ENCODE measurements at places on chromosomes 5 and 9.

DNA sequence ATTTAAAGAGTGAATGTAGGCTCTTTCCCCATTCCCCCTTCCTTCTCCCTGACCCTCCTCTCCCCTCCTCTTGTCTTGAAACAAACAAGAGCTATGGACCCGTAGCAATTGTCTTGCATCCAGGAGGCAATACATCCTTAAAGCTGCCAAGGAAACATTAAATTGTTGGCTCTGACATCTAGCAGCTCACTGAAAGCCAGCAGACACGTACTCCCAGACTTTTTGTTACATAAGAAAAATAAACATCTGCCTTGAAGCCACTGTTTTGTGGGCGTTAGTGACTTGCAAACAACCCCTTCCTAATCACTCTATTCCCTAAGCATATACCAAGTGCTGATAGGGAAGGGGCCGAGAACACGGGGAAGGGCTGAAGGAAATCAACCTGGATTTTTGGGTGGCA, 8.6 kb downstream of the SLC45A2 start:
- DNase-seq: no peak

DNA sequence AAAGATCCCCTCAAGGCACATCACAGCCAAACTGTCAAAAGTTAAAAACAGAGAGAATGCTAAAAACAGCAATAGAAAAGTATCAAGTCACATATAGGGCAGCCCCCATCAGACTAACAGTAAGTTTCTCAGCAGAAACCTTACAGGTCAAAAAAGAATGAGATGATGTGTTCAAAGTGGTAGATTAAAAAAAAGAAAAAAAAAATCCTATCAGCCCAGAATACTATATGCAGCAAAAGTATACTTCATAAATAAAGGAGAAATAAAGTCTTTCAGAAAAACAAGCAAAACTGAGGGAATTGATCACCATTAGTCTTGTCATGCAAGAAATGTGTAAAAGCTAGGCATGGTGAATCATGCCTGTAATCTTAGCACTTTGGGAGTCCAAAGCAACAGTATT, 99.9 kb upstream of the RAD23B start:
- no peak for DNase-seq

DNA sequence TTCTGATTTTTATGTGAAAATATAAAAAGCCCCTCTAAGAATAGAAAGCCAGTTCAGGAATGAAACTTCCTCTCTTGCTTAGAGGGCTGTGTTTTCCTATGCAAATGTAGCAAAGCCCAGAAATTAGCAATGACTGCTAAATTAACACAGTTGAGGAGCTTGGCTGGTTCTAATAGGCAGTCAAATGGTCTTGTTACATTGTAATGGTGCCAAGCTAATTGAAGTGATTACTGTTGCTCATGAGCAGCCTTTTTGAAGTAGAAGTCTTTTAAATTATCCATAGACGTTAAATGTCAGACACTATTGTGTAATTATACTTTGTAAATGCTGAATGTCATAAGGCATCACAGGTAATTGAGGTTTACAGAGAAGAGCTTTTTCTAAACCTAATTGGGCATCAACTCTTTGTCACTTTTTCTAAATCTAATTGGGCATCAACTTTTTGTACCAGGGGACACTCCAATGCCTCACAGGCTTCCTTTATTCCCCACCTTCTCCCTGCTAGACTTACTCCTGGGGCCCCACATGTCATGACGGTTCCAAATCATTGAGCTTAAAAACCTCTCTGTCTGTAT, 229.1 kb downstream of the PSAT1 start:
- no peak for DNase-seq

DNA sequence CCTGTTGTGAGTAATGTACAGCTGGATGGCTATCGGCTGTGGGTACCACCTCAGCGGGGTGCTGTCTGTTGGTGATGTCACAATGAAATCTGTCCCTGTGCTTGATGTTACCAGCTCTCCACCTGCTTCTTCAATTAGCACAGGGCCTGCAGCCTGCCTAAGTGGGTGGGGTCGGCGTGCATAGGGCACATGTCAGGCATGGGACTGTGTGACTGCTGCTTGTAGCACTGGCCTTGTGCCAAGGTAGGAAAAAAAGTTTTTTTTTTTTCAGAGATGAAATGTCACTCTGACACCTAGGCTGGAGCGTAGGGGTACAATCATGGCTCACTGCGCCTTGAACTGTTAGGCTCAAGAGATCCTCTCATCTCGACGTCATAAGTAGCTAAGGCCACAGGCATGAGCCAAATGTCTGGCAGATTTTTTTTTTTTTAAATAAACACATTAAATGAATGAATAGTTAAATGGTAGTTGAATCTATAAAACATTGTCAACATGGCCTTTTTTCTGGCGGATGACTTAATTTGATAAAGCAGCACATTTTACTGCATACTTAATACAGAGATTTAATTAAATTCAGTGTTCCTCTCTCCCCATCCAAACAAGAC, 222.5 kb downstream of the NXNL2 start:
- DNase-seq: no peak

GRCh38 chr9:34963552-34963951, 5.5 kb downstream of the PHF24 start:
- DNase-seq: no peak

DNA sequence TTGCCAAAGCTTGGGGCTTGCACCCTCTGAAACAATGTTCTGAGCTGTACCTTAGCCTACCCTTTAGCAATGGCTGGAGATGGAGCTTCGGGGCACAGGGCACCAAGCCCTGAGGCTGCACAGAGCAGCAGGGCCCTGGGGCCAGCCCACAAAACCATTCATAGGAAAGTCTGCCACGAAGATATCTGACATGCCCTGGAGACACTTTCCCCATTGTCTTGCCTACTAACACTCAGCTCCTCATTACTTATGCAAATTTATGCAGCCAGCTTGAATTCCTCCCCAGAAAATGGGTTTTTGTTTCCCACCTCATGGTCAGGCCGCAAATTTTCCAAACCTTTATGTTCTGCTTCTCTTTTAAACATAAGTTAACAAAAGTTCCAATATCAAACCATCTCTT, 105.7 kb downstream of the DTWD2 start:
- DNase-seq: no peak

Data from activated CD8-positive, alpha-beta memory T cell treated with anti-CD3 and anti-CD28 coated beads for 4 hours (primary cell).